Stimulated activated CD4-positive, alpha-beta T cell treated with anti-CD3 and anti-CD28 coated beads, Interleukin-4, amount 100 ng/mL, for 48 hours (primary cell): ENCODE measurements at places on chromosomes 2 and 18.

DNA sequence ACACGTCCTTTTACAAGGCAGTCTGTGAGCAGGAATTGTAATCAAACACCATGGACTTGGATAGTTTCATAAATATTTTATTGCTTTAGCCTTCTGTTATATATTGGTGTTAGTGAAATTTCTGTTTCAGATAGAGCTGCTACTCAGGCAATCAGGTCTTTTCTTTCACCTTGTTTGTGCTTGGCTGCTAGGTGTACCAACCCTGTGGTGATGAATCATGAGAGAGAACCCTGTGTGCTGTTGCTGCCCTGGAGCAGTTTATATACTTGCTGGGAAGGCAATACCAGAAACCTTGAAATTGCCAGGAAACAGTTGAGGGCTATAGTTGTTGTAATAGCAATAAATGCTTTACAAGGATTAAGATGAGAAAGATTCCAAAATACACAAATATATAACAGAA lies 84.5 kb downstream of the FSHR start:
- DNase-seq = no peak

- DNase-seq = no peak
These were observed 655.3 kb upstream of the FAM98A start for GRCh38 chr2:34254272-34254878.

DNA sequence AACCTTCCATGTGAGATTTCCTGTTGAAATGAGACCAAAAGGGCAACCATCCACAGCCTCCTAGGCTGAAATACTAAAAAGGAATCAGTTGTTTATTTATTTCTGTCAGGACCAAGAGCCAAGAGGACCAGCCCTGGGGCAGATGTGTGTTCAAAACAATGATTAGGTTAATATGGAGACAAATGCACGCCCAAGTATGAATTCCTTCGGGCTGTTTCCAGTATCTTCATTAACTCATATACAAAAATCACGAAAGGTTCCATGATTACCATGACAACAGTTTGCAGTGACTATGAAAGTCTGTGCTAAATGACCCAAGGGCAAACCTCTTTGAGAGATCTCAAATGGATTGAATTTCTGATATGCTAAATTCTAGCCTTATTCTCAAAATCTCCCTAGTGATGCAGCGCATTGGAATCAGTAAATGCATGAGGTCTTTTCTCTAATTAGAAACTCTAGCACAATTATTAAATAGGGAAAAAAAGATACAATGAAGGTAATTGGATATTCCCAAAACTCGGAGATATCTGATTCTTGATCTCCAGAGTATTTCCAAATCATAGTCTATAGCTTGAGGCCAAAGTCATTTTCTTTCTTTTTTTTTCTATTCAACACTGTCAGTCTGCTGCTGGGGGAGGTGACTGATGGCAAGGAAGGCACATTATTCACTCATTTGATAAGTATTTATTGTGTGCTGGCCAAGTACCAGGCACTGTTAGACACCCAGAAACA lies 35.6 kb downstream of the VIT start:
- no peak for DNase-seq

GRCh38 chr2:9768388-9768787 lies 74.9 kb upstream of the TAF1B start:
- no peak for DNase-seq
